ENCODE measurements at places on chromosomes 13 and 19.

DNA sequence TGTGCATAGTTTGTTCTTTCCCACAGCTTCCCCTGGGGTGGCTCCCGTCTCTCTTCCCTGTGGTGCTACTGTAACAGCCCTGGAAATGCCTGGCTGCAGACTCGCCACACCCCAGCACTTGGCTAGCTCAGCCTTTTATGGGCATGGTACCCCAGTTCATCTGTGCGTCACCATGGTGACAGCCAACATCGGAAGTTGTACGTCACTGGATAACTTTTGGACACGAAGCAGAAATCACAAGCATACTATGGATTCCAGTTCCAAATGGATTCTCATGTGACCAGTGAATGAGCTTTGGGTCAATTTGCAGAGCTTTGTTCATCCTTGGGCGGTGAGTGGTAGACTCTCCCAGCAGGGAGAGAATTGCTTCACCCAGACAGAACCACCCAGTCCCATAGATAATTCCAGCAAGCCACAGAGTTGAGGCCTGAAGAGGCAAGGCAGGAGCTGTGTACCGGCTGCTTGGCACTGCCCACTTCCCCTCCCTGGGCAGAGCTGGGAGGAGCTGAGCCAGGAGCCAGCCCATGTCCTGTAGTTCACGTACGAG is 54.4 kb downstream of the COL4A2 start:
- no peak for DNase-seq

DNA sequence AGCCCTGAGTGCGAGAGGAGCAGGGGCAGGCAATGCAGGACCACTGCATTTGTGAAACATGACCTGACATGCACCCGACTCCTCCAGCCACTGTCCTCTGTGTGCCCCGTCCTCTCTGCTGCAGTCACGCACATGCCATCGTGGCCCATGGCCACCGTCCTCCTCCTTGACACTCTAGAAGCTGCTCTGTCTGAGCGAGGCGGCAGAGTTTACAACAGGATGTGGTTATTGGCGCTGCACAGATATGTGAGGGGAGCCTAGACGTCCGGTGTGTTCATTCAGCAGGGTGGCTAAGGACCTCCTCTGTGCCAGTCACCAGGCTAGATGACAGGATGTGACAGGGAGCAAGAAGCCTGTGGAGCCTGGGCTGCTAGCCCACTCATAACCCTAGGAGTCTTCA is 277.8 kb downstream of the FOXO1 start:
- DNase-seq = no peak

- no peak for DNase-seq
Measured at GRCh38 chr13:113648216-113648610, 9.8 kb downstream of the ATP4B start.

GRCh38 chr19:22622901-22623840 is 11.0 kb upstream of the ZNF492 start:
- no peak for DNase-seq

DNA sequence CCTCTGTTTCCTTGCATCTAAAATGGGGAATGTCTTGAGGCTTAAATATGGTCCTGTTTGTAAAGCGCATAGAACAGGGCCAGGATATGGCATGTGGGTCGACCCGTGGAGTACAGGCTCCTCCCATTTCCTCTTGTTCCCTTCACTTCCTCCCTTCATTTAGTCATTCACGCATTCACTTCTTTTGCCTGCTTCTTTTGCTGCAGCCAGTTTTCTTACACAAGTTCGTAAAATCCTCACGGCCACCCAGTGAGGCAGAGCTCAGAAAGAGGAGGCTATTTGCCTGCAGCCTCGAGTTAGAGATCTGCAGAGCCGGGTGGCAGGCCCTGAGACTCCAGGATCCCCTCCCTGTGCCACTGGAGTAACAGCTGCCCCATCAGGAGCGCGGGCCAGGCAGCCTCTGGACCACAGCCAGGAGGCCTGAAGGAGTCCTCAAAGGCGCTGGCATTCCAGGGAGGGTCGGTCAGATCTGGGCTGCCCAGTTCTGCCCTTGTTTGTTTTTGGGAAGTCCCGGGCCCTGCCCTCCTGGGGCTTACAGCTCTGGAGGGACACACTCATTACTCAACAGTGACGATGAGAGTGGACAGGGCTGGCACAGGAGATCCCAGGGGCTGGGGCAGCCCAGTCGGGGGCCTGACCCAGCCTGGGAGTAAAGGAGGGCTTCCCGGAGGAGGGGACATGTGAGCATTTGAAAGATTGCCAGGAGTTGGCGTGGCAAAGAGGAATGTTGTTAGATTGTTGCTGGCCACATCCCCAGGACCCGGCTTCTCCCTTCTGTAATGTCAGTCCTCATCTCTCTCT is 4.6 kb downstream of the PPP5C start:
- DNase-seq = no peak

DNA sequence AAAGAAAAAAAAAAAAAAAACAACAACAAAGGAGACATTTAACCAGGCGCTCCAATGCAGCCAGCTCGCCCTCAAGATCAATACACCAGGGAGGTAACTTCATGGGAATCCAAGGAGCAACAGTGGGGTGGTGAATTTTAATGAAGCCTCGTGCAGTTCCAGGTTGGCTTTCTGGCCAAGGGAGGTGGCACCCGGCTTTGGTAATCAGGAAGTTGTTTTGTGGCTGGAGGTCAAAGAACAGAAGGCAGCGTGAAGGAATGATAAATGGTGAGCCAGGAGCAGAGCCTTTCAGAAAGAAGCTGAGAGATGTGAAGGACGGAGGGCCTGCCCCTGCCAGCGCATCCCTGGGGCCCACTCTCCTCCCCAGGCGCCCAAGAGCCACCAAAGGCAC is 188.2 kb upstream of the TSC22D1 start:
- no peak for DNase-seq

Measured in NCI-H1930 (cell line).